Fibroblast of skin of left quadriceps (primary cell): ENCODE measurements at places on chromosomes 1 and 21.

GRCh38 chr21:44902268-44903049, 18.2 kb downstream of the ITGB2 start:
- no peak for DNase-seq

DNA sequence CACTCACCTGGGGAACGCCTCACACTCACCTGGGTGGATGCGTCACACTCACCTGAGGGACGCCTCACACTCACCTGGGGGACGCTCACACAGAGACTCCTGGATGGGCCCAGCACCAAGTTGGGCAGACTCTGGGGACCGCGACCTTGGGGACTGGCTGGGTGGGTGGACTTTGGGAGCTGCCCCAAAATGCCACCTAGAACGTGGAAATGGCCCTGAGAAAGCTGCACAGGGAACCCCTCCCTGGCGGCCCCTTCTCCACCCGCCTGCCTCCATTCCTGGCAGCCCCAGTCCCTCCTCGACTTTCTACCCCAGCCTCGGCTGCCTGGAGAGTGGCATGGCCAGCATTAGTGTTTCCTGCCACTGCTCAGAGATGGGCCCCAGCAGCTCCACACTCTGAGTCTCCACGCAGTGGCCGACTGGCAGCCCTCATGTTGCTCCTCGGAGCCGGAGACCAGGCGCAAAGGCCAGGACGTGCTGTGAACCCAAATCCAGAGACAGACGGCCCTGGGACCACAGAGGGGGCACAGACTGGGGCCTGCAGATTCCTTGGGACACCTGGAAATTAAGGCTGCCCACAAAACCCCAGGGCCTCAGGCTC, 46.5 kb upstream of the ACTRT2 start:
- DNase-seq = no peak

DNA sequence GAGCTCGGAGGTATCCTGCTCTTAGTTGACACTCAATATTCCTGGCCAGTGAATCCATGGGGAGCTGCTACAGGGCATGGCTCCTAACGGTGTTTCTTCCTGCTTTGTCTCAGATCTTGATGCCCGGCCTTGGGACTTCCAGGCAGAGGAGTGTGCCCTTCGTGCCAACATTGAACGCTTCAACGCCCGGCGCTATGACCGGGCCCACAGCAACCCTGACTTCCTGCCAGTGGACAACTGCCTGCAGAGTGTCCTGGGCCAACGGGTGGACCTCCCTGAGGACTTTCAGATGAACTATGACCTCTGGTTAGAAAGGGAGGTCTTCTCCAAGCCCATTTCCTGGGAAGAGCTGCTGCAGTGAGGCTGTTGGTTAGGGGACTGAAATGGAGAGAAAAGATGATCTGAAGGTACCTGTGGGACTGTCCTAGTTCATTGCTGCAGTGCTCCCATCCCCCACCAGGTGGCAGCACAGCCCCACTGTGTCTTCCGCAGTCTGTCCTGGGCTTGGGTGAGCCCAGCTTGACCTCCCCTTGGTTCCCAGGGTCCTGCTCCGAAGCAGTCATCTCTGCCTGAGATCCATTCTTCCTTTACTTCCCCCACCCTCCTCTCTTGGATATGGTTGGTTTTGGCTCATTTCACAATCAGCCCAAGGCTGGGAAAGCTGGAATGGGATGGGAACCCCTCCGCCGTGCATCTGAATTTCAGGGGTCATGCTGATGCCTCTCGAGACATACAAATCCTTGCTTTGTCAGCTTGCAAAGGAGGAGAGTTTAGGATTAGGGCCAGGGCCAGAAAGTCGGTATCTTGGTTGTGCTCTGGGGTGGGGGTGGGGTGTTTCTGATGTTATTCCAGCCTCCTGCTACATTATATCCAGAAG, 16.7 kb downstream of the ALX3 start:
- no peak for DNase-seq

GRCh38 chr1:201261771-201262547, 21.3 kb upstream of the PKP1 start:
- no peak for DNase-seq

- no peak for DNase-seq
Measured at GRCh38 chr1:228555074-228555994, 68.2 kb downstream of the RNF187 start.

DNA sequence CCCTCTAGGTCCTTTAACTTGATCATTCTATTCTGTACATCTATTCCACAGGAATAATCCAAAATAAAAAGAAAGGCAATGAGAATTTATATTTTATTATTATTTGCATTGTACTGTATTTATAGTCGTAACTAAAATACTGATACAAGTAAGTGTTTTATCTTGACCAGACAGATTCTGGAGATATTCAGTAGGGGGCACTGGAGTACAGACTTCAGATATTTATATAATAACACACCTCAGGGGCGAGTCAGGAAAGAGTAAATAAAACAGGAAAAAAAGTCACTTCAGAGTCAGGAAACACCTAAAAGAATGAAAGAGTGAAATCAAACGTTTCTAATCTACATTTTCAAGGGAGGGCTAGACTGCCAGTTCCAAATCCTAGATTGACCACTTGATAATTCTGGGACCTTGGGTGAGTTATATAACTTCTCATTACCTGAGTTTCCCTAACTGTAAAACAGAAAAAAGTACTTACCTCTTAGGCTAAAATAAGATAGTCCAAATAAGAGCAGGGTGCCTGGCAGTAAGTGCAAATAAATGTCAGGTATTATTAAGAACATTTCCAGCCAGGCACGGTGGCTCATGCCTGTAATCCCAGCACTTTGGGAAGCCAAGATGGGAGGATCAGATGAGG, 31.1 kb upstream of the MTF1 start:
- peak; percentile 9 for DNase-seq

- DNase-seq = no peak
Measured at GRCh38 chr1:119008483-119009311, 20.6 kb upstream of the TBX15 start.

DNA sequence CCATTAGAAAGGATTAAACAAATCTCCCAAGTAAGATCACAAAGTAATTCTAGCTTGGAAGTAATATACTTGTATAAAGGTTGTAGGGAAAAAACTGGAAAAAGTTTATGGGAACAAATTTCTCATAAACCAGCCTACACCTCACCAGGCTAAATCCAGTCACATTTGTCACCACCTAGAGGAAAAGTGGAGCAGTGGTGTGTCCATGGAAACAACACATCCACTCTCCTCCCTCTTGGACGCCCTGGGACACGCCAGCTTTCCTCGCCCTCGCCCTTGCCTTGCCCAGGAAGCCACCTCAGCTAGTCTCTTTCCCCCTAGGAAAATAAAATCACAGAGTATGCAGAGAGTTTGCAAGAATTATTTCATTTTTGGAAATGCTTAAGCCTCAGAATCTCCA, 2.2 kb downstream of the PALMD start:
- DNase-seq = no peak

DNA sequence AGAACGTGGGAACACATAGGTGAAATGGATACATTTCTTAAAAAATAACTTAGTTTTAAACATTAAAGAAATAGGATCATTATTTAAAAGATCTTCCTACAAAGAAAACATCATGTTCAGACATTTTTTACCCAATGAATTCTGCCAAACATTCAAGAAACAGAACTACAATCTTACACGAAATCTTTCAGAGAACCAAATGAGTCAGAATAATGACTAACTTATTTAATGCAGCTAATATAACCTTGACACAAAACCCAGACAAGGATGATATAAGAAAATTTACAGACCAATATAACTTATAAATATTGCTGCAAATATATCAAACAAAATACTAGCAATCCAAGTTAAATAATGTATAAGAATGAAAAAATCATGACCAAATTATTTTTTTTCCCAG, 220.1 kb upstream of the KCNK2 start:
- DNase-seq = no peak

DNA sequence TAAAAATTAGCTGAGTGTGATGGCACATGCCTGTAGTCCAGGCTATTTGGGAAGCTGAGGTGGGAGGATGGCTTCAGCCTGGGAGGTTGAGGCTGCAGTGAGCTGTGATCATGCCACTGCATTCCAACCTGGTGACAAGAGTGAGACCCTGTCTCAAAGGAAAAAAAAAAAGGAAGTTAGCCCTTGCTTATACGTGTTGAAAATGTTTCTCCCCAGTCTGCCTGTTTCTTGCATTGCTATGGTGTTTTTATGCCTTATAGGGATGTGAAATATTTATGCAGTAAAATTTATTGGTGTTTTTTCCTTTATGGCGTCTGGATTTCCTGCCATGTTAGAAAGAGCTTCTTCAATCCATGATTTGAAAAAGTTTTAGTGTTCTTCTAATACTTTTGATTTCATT, 3.6 kb upstream of the RERE start:
- no peak for DNase-seq

DNA sequence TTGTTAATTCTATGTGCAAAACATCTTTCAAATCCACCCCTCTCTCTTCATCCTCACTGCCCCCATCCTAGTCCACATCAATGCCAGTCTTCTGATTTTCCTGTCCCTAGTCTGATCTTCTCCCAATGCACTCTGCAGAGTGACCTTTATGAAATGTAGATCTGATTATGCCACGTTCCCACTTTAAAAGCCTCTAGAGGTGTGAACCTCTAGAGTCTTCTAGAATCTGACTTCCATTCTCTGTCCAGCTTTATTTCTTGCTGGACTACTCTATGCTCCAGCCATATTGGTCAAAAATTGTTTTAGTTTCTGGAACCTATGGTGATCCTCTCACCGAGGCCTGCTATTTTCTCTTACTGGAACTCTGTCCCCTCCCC, 32.5 kb downstream of the ZNF648 start:
- DNase-seq = no peak

- no peak for DNase-seq
Measured at GRCh38 chr1:5513846-5514526, 478.2 kb downstream of the NPHP4 start.

DNA sequence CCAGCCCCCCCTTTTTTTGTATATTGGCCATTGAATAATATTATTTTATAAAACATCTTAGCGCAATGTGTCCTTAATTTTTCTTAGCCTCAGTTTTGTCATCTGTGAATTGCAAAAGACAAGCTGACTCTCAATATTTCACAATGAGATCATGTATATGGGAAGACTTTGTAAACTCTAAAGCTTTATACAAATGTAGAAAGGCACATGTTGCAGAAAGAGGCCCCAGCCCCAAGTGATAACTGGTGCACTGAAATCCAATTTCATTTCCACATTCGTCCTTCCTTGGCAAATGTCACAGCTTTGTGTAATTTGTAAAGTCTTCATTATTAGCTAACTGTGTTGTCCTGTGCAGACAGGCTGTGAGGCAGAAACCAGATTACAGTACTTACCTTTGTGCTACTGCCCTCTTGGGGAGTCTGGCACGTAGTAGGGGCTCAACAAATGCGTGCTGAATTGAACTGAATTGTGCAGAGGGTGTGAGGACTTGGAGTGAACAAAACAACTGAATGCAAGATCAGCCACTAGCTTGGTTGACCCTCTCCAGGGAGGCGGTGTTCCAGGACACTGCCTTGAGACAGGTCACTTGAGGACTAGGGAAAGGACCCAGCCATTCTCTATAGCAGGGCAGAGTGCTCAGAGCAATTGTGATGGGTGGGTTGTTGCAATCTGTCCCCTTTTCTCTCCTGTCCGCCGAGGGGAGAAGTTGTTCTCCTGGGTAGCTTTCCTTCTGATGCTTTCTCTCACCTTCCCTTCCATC, 74.6 kb downstream of the LMO4 start:
- DNase-seq = no peak

GRCh38 chr1:208438112-208438699, 194.0 kb upstream of the PLXNA2 start:
- no peak for DNase-seq

DNA sequence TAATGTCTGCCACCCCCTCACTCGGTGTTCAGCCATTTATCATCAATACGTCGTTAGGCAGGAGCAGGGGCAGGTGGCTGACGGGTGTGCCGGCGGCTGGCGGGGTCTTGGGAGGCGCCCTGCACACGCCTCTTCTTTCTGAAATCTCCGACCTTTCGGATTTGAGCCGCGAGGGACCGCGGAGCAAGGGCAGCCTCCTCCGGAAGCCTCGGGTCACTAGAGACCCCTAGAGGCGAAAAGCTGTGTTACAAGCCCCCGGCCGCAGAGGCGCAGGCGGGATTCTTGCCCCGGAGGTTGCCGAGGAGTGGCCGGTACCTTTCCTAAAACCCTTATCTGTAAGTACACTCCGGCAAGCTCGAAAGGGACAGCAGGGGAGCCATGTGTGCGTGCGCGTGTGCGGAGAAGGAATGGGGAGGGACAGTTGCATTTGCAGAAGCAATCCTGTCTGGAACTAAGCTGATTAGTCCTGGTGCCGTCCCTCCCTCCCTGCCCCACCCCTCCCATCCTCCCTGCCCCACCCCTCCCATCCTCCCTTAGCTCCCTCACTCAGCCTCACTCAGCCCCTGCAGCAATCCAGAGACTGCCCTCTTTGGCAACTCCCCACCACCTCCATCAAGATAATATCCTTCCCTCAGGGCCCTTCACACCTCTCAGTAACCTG, 11.0 kb downstream of the BRINP2 start:
- DNase-seq = no peak

- no peak for DNase-seq
Measured at GRCh38 chr1:106254748-106255147, 801.7 kb upstream of the PRMT6 start.

- DNase-seq = peak; percentile 8
Measured at GRCh38 chr21:15894596-15894995, 164.8 kb downstream of the USP25 start.

DNA sequence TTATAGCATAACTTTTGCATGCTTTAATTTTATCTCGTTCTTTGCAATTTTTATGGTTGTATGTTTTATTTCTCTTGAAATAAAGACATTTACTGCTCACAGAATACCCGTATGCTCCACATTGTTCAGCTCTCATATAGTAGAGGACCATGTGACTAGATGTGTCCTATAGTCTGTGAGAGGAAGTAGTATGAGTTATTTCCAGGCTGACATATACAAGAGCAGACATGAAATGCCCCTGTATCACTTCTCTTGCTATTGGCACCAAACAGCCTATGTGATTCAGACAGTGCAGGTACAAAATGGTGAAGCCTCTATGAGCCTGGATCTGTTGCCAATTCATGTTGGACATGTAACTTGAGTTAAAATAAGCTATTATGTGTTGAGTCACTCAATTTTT, 5.8 kb upstream of the FCRL5 start:
- DNase-seq = no peak

- DNase-seq = no peak
Measured at GRCh38 chr1:15696956-15697521, 12.9 kb downstream of the PLEKHM2 start.

- DNase-seq = no peak
Measured at GRCh38 chr1:74995821-74996220, 138.4 kb upstream of the LHX8 start.

- DNase-seq = no peak
Measured at GRCh38 chr21:38266732-38267131, 9.9 kb downstream of the KCNJ15 start.

DNA sequence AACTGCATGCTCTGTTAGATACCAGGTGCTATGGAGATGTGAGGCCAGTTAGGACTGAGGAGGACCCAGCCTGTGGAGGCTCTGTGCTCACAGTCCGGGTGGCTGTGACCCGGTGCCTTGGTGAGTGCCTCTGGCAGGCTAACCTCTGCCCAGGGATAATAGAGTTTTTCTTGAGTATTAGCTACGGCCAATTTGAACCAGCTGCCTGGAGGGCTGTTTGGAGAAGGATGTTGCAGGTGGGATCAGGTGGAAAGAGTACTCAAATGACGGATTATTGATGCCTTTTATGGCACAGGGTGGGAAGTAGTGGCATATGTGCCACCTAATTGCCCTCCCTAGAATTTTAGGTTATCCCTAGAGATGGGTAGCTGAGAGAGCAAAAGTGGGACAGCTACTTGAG, 182.7 kb downstream of the GRIK3 start:
- no peak for DNase-seq

GRCh38 chr1:115198938-115199337, 109.6 kb upstream of the TSPAN2 start:
- DNase-seq = no peak
